ENCODE measurements at places on chromosomes 13 and 19. TPM values are rescaled to one million over a fixed set of nuclear protein-coding genes. Genes with fewer than 3 reads are reported as not detected.

DNA sequence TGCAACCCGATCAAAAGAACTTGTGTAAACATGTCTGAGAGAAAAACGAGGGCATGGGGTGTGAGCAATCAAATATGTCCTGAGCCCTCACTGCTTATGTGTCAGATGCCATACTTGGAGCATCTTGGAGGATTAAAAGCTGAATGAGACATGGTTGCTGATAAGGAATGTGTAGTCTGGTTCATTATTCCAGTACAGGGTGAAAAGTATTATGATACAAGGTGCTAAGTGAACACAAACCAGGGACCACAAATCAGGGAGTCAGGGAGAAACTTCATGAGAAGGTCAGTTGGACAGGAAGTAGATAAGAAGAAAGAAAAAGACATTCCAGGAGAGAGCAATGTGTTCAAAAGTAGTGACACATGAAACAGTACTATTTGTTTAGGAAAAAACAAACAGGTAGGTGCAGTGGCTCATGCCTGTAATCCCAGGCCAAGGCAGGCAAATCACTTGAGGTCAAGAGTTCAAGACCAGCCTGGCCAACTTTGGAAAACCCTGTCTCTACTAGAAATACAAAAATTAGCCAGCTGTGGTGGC, 2.0 kb upstream of the RCBTB1 start:
- H3K4me1 ChIP-seq: peaks cover 3% of the 10 kb centered on the region
- no peaks in the 10 kb centered on the region for H3K27me3 ChIP-seq
- DNase-seq: no peak
- H3K27ac ChIP-seq: no peak overlapping the region
- H3K4me3 ChIP-seq: no peak overlapping the region

TICAM1 gene
- 16.9 TPM for total RNA-seq

GRCh38 chr19:483332-484072, 12.8 kb upstream of the MADCAM1 start:
- no peak overlapping the region for H3K4me3 ChIP-seq
- H3K4me1 ChIP-seq: no peaks in the 10 kb centered on the region
- no peak for DNase-seq
- H3K36me3 ChIP-seq: no peaks in the 10 kb centered on the region
- peaks cover 34% of the 10 kb centered on the region for H3K27me3 ChIP-seq

GRCh38 chr19:33654840-33655508, 33.2 kb downstream of the CHST8 start:
- DNase-seq: no peak
- H3K36me3 ChIP-seq: no peaks in the 10 kb centered on the region
- H3K27me3 ChIP-seq: peaks cover 10% of the 10 kb centered on the region

DNA sequence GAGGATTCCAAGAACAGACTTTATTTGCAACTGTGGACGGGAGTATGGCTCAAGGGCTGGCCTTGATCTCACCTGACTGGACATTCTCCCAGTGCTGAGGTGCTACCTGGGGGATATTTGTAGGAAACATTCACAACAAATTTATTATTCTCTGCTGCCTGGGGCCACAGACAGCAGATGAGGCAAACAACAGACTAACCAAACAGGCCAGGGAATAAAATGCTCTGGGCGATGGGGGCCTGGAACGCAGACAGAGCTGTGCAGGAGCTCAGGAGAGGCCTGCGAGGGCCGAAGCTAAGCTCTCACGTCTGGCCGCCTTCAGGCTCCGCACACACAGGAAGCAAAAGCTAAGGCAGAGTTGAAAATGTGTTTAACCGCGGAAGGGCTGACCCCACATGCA, 7.8 kb downstream of the PLPP2 start:
- H3K4me1 ChIP-seq: no peaks in the 10 kb centered on the region
- H3K27ac ChIP-seq: no peak overlapping the region
- DNase-seq: no peak
- H3K4me3 ChIP-seq: no peak overlapping the region
- H3K36me3 ChIP-seq: no peaks in the 10 kb centered on the region
- H3K27me3 ChIP-seq: no peaks in the 10 kb centered on the region

- peaks cover 5% of the 10 kb centered on the region for H3K36me3 ChIP-seq
- peaks cover 66% of the 10 kb centered on the region for H3K4me1 ChIP-seq
- H3K27me3 ChIP-seq: no peaks in the 10 kb centered on the region
- no peak for DNase-seq
- peak overlapping the region; percentile 95 for H3K4me3 ChIP-seq
Measured at GRCh38 chr19:16327501-16327900, 2.9 kb downstream of the KLF2 start.

TBC1D17 gene
- 46.5 TPM for total RNA-seq

ERCC2 gene
- total RNA-seq: 23.2 TPM

All from T-cell (primary cell).